Naive thymus-derived CD8-positive, alpha-beta T cell (primary cell): ENCODE measurements at places on chromosomes 5 and 9. TPM values are rescaled to one million over a fixed set of nuclear protein-coding genes. Genes with fewer than 3 reads are reported as not detected.

DNA sequence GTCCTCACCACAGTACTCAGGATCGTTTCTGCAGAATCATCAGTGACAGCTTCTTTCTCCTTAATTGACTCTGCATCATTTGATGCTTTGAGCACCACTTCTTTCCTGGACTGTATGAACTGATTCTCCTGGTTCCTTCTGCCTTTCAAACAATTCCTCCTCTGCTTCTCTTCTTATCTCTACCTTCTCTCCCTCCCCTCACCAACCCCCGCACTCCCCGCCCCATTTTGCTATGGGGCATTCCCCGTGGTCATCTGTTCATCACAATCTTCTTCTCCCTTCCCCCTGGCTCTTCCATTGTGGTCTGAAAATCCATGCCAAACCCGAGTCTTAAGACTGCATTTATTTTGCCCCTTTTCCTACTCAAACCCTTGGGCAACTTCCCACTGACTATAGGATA is 57.9 kb downstream of the FAM78A start:
- no peaks in the 10 kb centered on the region for H3K36me3 ChIP-seq
- no peak overlapping the region for H3K27ac ChIP-seq
- H3K4me1 ChIP-seq = peaks cover 2% of the 10 kb centered on the region
- H3K4me3 ChIP-seq = no peak overlapping the region
- DNase-seq = no peak

GRCh38 chr5:78367318-78367991 is 7.0 kb downstream of the SCAMP1 start:
- H3K4me1 ChIP-seq = peaks cover 59% of the 10 kb centered on the region
- H3K27me3 ChIP-seq = no peaks in the 10 kb centered on the region
- DNase-seq = no peak

DNA sequence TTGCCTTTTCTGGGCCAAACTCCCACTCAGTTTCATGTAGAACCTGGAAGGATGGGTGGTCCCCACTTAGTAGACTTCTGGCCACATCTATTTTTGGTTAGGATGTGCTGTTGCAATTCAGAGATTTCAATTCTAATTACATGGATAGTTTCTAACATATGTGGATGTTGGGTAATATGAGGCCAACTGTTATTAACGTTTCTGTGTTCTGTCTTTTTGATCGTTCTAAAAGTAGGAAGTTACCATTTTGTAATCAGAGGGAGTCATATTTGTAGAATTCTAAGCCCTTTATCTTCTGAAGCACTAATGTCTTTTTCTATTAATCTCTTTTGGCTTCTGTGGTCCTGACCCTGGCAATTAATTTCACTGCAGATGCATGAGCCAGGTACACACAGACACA is 141.6 kb upstream of the SPEF2 start:
- H3K4me3 ChIP-seq = no peak overlapping the region
- no peaks in the 10 kb centered on the region for H3K27me3 ChIP-seq
- H3K4me1 ChIP-seq = peaks cover 13% of the 10 kb centered on the region
- no peak for DNase-seq
- H3K36me3 ChIP-seq = peaks cover 22% of the 10 kb centered on the region

GRCh38 chr9:122360891-122361290 is 9.9 kb upstream of the PTGS1 start:
- H3K27ac ChIP-seq = no peak overlapping the region
- peaks cover 2% of the 10 kb centered on the region for H3K27me3 ChIP-seq
- H3K36me3 ChIP-seq = no peaks in the 10 kb centered on the region
- H3K4me1 ChIP-seq = peaks cover 2% of the 10 kb centered on the region
- DNase-seq = no peak

DNA sequence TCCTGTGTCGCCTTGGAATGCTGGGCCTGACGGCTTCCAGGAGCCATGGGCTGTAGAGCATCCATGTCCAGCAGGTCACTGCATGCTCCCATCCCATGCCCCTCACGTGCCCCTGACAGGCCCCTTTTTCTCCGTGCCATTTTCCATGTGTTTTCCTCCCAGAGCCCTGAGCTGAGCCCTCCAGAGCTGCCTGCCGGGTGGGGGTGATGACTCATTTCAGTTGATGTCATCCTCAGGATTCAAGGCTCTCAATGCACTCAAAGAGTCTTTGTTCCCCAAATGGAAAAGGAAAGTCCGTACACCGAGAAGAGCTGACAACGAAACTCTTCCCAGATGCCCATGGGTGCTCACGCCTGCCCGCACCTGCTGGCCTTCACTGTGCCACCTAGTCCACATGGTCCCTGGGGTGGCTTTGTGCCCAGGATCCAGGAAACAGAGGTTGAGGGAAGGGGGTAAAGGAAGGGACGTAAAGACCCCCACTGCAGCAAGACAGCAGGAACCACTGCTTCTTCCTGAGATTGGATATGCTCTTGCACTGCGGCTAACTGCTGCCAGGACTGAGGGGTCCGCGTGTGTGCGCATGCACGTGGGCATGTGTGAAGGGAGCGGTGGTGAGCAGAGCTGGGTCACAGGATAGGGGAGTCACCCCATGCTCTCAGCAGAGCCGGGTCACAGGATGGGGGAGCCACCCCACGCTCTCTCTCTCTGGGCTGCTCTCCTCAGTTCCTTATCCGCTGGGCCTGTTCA is 27.6 kb downstream of the COL15A1 start:
- peaks cover 6% of the 10 kb centered on the region for H3K4me1 ChIP-seq
- H3K27me3 ChIP-seq = peaks cover 8% of the 10 kb centered on the region

GRCh38 chr9:82140471-82140870 is 151.9 kb downstream of the SPATA31D1 start:
- H3K4me3 ChIP-seq = no peak overlapping the region
- H3K27ac ChIP-seq = no peak overlapping the region
- no peak for DNase-seq
- H3K4me1 ChIP-seq = no peaks in the 10 kb centered on the region

DNA sequence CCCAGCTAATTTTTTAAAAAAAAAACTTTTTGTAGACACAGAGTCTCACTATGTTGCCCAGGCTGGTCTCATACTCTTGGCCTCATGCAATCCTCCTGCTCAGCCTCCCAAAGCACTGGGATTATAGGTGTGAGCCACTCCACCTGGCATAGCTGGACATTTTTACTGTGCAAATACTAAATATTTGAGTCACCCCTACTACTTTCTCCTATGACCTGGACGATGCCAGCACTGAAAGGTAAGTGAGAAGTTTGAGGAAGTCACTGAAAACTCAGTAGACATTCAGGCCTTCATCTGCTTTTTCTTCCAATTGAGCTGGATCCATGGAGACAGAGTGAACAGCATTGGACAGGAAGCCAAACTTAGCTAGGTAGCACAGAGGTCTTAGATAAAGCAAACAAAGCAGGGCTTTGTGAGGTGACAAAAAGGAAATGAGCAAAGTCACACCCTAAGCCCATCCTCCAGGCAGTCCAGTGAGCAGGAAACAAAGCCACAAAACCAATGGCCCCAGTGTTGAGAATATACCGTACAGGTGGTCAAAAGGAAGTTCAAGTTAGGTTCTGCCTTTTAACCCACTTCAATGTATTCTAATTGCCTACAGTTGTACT is 192.6 kb upstream of the RASA1 start:
- peaks cover 47% of the 10 kb centered on the region for H3K4me1 ChIP-seq
- no peaks in the 10 kb centered on the region for H3K27me3 ChIP-seq
- H3K36me3 ChIP-seq = no peaks in the 10 kb centered on the region
- peak overlapping the region; percentile 73 for H3K27ac ChIP-seq
- peak overlapping the region; percentile 55 for H3K4me3 ChIP-seq

DNA sequence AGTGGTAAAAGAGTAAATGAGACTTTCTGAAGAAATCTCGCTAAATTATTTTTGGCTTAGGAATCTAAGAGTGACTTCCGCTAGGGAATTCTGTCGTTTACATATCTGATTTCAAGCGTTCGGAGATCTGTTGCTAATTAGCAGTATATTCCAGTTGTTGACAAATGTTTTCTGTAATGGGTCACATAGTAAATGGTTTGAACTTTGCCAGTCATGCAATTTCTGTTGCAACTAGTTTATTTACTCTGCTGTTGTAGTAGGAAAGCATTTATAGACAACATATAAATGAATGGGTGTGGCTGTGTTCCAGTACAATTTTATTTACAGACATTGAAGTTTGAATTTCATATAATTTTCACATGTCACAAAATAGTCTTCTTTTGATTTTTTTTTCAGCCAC is 57.4 kb upstream of the JAK2 start:
- H3K27ac ChIP-seq = no peak overlapping the region
- H3K4me3 ChIP-seq = no peak overlapping the region
- no peaks in the 10 kb centered on the region for H3K27me3 ChIP-seq
- no peaks in the 10 kb centered on the region for H3K36me3 ChIP-seq

DNA sequence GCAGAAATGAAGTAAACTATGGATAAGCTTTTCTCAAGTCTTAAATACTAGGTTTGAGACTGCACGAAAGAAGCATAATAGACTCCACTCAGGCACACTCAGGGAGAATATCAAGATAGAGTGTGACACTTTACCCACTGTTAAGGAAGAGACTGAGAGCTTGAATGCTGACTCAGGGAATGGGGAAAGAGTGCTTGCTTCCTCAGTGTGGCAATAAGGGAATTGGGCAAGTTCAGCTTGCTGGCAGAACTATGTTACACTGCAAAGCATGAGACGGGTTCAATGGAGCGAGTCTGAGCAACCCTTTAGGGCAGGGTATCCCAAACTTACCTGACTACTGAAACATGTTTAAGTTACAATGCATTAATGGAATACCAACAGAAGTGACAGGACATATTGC is 237.7 kb upstream of the MEF2C start:
- no peak for DNase-seq
- no peaks in the 10 kb centered on the region for H3K27me3 ChIP-seq
- H3K4me3 ChIP-seq = no peak overlapping the region
- H3K27ac ChIP-seq = no peak overlapping the region
- no peaks in the 10 kb centered on the region for H3K4me1 ChIP-seq
- no peaks in the 10 kb centered on the region for H3K36me3 ChIP-seq

DNA sequence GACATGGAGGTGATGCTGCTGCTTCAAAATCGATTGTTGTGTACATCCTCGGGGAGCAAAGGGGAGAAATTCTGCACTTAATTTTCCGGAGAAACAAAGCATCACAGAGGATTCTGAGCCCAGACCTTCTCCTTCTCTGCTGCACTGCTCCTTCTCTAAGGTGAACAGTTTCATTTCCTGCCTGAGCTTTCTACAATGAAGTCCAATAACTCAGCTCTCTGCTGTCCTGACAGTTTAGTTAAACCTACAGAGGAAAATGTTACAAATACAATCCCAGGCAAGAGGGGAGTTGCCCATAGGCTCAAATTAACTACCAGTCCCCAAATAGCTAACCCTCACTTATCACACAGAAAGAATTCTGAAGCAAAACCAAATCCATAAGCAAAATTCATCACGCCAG is 206.3 kb downstream of the EFNA5 start:
- H3K27me3 ChIP-seq = peaks cover 4% of the 10 kb centered on the region
- H3K36me3 ChIP-seq = no peaks in the 10 kb centered on the region
- no peak overlapping the region for H3K4me3 ChIP-seq
- no peak for DNase-seq

Gene LECT2
- total RNA-seq = not detected

Gene AMBP
- total RNA-seq = not detected

Gene NSG2
- not detected for total RNA-seq

Gene REEP5
- total RNA-seq = 35.4 TPM
